Stimulated activated CD4-positive, alpha-beta T cell treated with anti-CD3 and anti-CD28 coated beads, Interleukin-12 subunit alpha, Interleukin-12 subunit beta, amount 100 ng/mL, for 4 hours (primary cell): ENCODE measurements at places on chromosomes 16 and 17.

DNA sequence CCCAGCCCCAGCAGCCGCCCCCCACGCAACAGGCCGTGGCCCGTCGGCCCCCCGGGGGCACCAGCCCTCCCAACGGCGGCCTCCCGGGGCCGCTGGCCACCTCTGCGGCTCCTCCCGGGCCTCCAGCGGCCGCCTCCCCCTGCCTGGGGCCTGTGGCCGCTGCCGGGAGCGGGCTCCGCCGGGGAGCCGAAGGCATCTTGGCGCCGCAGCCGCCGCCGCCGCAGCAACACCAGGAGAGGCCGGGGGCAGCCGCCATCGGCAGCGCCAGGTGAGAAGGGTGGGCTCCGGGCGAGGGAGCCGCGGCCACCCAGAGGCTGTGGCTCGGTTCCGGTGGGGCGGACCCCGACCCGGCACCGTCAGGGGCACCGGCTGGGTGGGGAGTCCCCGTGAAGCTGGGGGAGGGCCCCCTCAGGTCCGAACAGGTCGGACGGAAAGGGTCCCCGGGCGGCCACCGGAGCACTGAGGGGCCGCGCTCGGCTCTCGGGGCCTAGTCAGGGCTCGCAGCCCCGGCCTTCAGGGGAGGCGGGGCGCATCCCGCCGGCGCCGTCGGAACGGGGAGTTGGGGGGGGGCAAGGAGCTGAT, 583 bp downstream of the ATXN2L start:
- no peak for DNase-seq

DNA sequence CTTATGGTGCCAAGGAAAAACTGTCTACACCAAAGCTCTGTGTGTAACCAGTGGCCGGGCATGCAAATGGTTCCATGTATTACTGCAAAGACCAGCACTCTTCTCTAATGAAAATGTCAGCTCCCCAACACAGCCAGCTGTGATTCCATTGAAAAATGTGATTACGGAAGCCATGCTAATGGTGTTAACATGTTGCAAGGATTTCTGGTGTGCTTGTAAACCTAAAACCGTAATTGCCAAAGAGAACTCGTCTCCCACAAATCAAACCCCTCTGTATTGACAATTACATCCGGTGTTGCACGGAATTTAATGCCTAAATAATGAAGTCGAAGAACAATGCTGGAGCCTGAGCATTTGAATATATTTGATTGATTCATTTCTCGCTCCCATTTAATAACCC, 351.7 kb downstream of the NPIPA8 start:
- DNase-seq, result no peak

DNA sequence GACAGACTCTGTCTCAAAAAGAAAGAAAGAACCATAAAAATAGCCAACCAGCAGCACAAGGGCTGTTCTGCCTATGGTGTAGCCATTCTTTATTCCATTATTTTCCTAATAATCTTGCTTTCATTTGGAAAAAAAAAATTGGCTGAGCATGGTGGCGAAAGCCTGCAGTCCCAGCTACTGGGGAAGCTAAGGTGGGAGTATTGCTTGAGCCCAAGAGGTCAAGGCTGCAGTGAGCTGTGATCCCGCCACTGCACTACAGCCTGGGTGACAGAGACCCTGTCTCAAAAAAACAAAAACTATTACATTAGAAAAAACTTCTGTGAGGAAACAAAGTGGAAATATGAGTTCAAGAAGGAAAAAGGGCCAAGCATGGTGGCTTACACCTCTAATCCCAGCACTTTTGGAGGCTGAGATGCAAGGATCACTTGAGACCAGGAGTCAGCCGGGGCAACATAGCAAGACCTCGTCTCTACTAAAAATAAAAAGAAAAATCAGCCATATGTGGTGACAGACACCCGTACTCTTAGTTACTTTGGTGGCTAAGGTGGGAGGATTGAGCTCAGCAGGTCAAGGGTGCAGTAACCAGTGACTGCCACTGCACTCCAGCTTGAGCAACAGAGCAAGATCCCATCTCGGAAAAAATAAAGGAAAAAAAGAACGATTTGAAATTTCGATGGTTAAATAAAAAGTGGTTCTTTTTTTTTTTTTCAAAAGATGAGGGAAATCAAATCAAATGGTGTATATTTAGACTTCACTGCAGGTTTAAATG, 2.5 kb downstream of the DCAKD start:
- DNase-seq, result no peak

GRCh38 chr17:795721-796120, 13.6 kb downstream of the MRM3 start:
- no peak for DNase-seq

DNA sequence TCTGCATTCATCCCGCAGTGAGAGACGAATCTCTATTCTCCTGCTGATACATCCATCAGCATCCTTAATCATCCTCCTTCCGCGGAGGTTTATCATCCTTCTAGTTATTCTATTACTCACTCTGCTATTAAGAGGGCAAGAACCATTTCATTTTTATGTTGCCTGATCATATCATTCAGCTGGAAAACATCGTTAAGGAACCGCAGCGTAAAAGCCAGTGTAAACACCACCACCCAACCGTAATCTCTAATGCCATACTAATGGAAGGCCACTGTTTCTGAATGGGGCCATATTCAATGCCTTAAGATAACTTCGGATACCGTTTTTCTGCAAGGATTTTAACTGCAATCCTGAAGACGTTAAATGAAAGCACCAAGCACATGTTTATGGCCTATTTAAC, 36.7 kb upstream of the ERCC4 start:
- DNase-seq, result no peak

GRCh38 chr16:87897521-87898505, 28.5 kb upstream of the SLC7A5 start:
- DNase-seq, result peak; percentile 44

DNA sequence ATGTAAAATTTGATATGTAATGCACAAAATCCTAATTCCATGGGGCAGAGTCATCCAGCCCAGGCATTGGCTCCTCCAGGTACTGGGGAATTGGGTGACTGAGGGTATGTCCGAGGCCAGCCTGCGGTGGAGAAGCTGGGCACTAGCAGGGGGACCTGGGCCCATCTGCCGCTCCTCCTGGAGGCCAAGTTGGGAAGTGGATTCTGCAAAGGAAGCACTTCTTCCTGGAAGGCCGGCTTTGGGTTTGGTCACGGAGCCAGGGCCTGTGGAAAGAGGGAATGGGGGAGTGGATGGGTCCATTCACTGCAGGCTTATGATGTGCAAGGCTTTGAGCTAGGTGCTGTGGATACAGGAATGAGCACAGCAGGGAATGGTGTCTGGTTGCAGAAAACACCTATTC, 85.8 kb downstream of the GNAO1 start:
- no peak for DNase-seq

DNA sequence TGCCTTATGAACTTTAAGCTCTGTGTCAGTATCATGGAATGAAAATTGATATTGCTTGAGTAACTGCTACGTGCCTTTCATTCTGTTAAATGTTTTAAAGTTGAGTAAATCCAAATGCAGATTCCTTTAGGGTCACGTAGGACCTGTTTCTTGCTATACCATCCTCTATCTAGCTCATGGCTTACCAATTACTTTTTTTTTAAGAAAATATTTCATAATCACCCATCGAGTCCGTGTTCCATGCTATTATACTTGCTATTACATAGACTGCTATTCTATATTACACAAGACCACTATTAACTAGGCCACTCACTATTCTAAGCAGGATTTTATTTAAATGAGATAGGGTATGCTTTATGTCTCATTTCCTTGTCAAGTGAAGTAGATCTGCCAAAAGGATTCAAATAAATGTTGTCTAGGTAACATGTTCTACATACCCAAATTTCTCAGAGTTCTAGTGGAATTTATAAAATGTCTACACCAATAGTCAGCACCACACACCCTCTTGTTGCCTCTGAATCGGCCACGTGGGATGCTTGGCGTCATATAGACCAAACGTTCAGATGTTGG, 11.9 kb downstream of the ANKFN1 start:
- no peak for DNase-seq

GRCh38 chr16:53132406-53132805, 77.6 kb downstream of the CHD9 start:
- DNase-seq, result no peak

- no peak for DNase-seq
Measured at GRCh38 chr17:43418441-43419374, 19.9 kb downstream of the ARL4D start.

GRCh38 chr17:45906237-45906636, 11.9 kb downstream of the MAPT start:
- DNase-seq, result no peak

DNA sequence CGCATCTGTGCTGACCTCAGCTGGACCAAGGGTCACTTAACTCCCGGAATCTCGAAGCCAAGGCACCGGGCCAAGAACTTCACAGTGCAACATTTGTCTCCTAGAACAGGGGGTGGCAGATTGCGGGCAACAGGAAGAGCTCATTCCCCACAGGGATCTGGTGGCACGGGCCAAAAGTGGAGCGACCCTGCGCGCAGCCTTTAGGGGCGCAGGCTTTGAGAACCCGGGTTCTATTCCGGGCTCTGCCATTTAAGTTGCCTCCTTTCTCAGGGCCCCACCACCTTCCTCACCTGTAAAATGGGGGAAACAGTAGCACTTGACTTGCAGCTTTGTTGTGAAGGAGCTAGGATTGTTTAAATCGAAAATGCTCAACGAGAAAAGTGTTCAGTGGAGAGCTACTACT, 651 bp downstream of the SHMT1 start:
- DNase-seq, result no peak

- DNase-seq, result no peak
Measured at GRCh38 chr16:88459366-88460073, 6.4 kb downstream of the ZFPM1 start.

GRCh38 chr16:31286421-31287032, 26.8 kb downstream of the ITGAM start:
- DNase-seq, result no peak

GRCh38 chr17:43772877-43773648, 5.7 kb downstream of the DUSP3 start:
- no peak for DNase-seq

DNA sequence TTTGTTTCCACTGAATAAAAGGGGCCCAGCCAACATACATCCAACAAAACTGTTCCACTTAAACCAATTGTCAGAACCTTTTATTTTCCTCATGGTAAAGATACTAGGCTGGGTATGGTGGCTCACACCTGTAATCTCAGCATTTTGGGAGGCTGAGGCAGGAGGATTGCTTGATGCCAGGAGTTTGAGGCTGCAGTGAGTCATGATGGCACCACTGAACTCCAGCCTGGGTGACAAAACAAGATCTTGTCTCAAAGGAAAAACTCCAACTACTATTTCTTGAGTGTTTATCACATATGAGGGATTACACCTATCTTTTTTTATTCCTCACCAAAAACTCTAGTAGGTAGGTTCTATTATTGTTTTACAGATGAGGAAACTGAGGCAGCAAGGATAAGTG, 4.7 kb upstream of the PSMC5 start:
- no peak for DNase-seq

DNA sequence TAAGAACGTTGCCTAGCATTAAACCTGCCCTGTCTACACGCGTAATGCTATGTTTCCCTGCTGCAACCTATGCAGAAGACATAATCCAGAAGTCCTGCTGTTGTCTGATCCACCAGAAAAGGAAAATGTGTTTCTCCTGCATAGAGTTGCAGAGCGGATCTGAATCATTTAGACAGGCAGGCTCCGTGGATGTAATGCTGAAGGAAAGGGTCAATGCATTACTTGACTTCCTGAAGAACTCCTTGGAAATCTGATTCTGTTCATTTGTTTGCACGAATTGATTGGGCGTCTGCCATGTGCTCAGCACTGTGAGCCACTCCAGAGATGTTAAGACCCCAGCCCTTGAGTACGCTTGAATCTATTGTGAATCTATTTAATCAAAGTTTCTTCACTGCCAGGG, 83.4 kb downstream of the FOXL1 start:
- no peak for DNase-seq

DNA sequence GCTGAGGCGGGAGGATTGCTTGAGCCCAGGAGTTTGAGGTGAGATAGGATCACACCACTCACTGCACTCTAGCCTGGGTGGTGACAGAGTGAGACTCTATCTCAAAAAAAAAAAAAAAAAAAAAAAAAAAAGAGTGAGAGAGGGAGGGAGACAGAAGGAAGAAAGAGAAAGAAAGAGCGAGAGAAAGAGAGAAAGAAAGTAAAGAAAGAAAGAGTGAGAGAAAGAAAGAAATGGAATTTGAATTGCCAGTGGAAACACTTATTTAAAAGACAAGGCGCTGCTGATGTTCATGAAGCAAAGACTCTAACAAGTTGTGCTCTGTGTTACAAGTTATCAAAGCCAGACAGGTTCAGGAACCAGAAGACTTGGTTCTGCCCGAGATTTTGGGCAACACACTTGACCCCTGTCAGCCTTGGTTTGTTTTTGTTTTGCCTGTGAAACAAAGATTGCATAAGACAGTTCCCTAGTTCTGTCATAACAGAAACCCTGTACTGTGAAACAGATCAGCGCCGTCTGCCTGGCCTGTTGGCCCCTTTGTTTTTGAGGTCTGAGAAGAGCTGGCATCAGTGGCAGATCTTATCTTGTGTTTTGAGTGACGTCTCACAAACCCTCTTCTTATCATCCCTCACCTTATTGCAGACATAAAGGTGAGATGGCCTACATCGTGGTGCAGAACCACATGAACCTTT, 55.4 kb upstream of the ENDOV start:
- DNase-seq, result no peak

- no peak for DNase-seq
Measured at GRCh38 chr17:37081287-37081686, 132.5 kb downstream of the AATF start.

GRCh38 chr17:55694286-55694910, 28.3 kb downstream of the TMEM100 start:
- DNase-seq, result no peak

- no peak for DNase-seq
Measured at GRCh38 chr17:10251212-10251948, 53.0 kb upstream of the GAS7 start.

GRCh38 chr17:76345377-76345974, 8.2 kb downstream of the PRPSAP1 start:
- no peak for DNase-seq

DNA sequence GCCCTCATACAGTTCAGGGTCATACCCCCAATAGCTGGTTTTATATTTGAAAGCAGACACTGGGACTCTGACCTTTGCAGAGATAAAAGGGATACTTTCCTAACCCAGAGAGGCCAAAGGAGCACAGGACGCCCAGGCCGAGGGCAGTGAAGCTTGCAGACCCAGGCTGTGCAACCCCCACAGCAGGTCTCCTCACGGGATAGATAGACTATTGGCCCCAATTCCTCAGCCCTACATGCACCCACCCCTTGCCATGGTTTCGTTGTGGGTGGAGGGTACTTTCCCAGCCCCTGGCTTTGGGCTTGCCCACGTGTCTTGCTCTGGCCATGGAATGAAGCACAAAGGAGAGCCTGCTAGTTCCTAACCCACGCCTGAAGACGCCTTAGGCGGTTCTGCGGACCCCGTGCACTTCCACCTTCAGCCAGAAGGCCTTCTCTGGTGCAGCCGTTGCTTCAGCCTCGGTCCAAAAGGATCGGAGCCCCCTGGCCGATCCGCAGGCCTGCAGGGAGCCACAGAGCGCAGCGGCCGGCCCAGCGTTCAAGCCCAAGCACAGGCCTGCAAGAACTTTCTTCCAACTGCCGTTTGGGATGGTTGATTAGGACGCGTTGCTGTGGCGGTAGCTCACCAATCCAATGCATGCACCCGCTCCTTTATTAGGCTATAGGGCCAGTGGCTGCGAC, 9.8 kb upstream of the BRCA1 start:
- DNase-seq, result no peak

GRCh38 chr17:79943347-79944241, 92.1 kb downstream of the TBC1D16 start:
- DNase-seq, result no peak
